ENCODE measurements at places on chromosomes 16 and 17.

- peak; percentile 8 for DNase-seq
These were observed 67.8 kb downstream of the CCDC182 start for GRCh38 chr17:57677301-57677700.

- no peak for DNase-seq
These were observed 79.9 kb upstream of the C17orf78 start for GRCh38 chr17:37295888-37296287.

- DNase-seq: no peak
These were observed 23.8 kb downstream of the NACA2 start for GRCh38 chr17:61567045-61567802.

- DNase-seq: no peak
These were observed 46.5 kb upstream of the GINS3 start for GRCh38 chr16:58345574-58346354.

GRCh38 chr17:65292430-65292829 is 155.3 kb downstream of the RGS9 start:
- no peak for DNase-seq

DNA sequence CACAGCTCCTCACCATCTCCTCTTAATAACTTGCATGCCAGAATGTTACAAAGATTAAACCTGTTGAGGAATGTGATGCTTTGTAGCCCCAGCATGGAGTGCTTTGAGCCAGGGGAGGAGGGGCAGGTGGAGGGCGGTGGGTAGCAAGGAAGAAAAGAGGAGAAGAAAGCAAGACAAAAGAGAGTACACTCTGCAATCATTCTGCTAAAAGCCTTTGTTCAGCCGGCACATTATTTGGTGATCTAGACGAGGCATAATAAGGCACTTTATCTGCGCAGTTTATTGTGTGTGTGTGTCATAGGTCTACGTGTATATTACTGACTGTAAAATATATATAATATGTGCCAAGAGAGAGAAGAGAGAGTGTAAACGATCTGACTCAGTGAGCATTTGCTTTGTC is 139.1 kb downstream of the SOX9 start:
- DNase-seq: no peak

GRCh38 chr17:1379930-1380313 is 20.1 kb downstream of the YWHAE start:
- no peak for DNase-seq

- DNase-seq: no peak
These were observed 39.3 kb downstream of the YPEL2 start for GRCh38 chr17:59370593-59371299.

DNA sequence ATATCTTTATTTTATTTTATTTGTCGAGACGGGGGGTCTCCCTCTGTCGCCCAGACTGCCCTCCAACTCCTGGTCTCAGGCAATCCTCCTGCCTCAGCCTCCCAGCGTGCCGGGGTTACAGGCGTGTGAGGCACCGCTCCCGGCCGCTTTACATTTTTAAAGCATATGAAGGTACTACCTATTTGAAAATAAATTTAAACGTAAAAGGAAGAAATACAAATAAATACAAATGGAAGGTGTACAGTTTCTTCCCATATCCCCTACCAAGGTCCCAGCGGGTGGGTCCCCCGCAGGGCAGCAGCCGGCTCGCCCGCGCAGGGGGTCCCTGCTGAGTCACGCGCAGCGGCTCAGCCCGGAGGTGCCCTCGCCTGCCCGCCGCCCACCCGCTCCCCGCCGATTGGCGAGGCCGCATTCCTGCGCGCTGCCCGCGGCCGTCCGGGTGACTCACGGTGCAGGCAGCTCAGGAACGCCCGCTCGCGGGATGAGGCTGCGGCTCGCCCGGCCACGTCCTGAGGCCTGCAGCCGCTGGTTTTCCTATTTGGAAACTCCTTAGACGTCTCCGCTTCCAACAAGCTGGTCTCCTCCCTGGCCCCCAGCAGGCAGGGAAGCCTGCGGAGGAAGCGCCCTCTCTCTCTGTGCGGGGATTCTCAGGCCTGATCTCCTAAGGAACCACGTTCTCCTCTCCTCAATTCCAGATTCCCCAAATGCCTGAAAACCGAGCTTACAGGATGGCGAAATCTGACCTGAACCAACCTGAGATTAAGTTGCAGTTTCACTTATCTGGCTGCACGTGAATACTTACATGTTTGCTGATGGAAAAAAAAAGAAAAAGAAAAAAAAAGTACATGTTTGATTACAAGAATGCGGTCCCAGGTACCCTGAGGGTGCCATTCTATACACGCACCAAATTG is 54.8 kb upstream of the MAP3K14 start:
- DNase-seq: peak; percentile 90

DNA sequence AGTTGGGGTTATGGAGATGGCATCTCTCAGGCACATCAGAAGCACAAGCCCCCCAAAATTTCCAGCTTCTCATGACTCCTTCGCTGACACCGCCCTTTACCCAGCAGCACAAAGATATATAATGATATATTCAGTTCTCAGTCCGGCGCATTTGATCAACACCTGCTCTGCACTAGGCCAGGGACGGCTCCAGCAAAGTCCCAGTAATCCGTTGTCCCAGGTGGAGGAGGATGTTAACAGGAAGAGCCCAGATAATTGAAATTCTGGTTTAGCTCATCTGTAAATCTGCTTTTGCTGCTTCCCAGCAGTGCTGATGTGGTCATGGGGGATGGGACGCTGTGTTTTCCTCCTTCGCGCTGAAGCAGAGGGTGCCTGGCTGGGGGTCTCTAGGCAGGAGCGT is 131.5 kb downstream of the OR1D5 start:
- DNase-seq: no peak

All from femur (tissue), 1 donor.